Esophagus muscularis mucosa (tissue), 4 donors: ENCODE measurements at places on chromosomes 7 and 10. TPM values are rescaled to one million over a fixed set of nuclear protein-coding genes. Genes with fewer than 3 reads are reported as not detected.

GRCh38 chr10:98041352-98042043, 11.1 kb upstream of the CRTAC1 start:
- H3K27me3 ChIP-seq = no peaks in the 10 kb centered on the region
- DNase-seq = no peak
- no peaks in the 10 kb centered on the region for H3K36me3 ChIP-seq

GRCh38 chr7:1889556-1890181, 219.6 kb downstream of the ELFN1 start:
- H3K27me3 ChIP-seq = no peaks in the 10 kb centered on the region
- no peak overlapping the region for H3K27ac ChIP-seq
- no peaks in the 10 kb centered on the region for H3K4me1 ChIP-seq
- H3K36me3 ChIP-seq = peaks cover 12% of the 10 kb centered on the region
- no peak overlapping the region for H3K4me3 ChIP-seq

- no peak overlapping the region for H3K27ac ChIP-seq
- no peaks in the 10 kb centered on the region for H3K36me3 ChIP-seq
- peaks cover 8% of the 10 kb centered on the region for H3K27me3 ChIP-seq
- peaks cover 6% of the 10 kb centered on the region for H3K4me1 ChIP-seq
- no peak for DNase-seq
Observed at GRCh38 chr7:155071121-155071651, 1.1 kb downstream of the HTR5A start.

DNA sequence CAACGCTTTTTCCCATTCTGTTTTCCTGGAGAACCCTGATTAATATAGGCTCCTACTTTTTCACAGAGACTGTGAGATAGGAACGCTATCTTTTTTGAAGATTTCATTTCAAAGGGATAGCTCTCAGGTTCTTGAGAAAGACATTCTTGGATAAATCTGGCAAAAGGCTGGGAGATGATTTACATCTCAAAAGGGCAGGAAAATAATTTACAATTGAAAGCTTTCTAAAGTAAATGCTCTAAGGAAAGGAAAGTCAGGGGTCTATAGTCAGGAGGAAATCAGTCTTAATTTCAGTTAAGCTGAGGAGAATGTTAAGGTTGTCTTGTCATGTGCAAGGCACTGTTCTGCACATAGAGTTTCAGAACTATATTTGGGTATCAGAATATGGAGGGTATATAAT, 278.8 kb downstream of the KIF20B start:
- H3K27me3 ChIP-seq = no peaks in the 10 kb centered on the region
- no peak overlapping the region for H3K27ac ChIP-seq
- no peak for DNase-seq
- H3K4me3 ChIP-seq = no peak overlapping the region

SUFU gene
- 5.0 TPM for total RNA-seq

ATOH7 gene
- total RNA-seq = not detected
